ENCODE measurements at places on chromosomes 4 and X.

- no peak for DNase-seq
Measured at GRCh38 chrX:94743478-94743877, 1069.5 kb downstream of the FAM133A start.

DNA sequence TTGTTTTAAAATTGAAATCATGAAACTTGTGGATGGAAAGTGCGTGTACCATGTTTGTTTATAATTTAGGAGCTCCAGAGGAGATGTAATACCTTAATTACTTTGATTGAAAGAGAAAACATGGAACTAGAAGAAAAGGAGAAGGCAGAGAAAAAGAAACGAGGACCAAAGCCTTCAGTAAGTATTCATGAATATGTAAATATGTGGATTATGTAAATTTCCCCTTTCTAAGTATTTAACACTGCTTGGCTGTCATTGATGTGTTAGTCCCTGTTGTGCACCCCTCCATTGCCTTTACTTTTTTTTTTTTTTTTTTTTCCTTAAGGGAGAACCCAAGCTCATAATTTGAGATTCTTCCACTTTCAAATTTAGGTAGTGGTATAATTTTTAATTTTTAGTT lies 36.4 kb downstream of the SMARCA5 start:
- DNase-seq: no peak

DNA sequence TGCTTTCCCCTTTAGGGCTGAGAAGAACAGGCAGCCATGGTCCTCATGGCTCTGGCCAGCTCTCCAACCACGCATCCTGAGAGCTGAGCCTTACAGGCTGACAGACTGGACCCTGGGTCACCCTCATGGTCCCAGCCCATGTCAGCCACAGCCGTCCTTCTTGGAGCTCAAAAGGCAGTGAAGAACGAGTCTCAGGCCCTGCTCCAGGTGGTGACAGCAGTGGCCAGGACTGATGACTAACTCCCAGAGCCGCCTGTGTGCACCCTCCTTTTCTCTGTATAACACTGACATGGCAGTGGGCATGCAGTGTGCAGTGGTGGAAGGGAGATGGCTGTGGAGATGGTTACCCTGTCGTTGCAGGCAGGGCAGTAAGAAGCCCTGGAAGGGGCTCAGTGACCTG lies 10.3 kb upstream of the DUSP9 start:
- DNase-seq: no peak

GRCh38 chr4:92175250-92175649 lies 128.5 kb upstream of the GRID2 start:
- no peak for DNase-seq

GRCh38 chr4:70741867-70742658 lies 20.3 kb downstream of the RUFY3 start:
- DNase-seq: no peak

DNA sequence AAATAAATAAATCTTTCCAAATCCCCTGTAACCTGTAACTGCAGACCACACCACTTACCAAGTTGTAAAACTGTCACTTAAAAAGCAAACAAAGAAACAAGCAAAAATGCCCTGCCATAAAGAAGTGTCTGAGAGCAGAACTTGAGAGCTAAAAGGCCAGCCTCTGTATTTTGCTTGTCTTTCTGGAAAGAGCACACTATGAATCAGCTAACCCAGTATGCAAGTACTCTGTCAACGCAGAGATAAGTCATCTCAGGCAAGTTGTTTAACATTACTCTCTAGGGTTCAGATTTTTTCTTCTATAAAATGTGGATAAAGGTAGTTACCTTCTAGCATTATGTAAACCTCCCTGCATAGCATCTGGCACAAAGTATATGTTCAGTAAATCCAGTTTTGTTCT lies 134.8 kb downstream of the HS3ST1 start:
- no peak for DNase-seq

GRCh38 chr4:174763454-174764104 lies 65.5 kb downstream of the GLRA3 start:
- no peak for DNase-seq

GRCh38 chr4:119664168-119664907 lies 35.7 kb upstream of the PDE5A start:
- DNase-seq: no peak

GRCh38 chr4:5752376-5753184 lies 41.6 kb downstream of the EVC start:
- DNase-seq: no peak

DNA sequence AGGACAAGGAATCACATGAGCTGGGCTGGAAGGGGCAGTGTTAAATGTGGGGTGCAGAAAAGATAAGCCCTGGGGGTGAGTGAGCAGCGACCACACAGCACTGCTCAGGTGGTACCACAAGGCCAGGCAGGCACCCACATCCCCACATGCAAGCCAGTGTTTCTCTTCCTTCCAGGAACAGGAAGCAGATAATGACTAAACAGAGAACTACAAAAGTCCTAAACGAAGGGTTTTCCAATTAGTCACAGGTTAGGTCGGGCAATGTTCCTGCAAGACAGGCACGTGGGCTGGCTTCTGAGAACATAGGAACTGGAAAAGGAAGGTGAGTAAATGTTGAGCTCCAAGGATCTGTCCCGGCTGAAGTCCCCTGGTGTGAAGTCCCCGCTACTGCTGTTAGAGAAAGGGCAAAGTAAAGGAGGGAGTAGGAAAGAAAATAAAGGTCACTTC lies 19.5 kb downstream of the RELL1 start:
- peak; percentile 90 for DNase-seq

GRCh38 chr4:101856149-101856548 lies 65.6 kb downstream of the BANK1 start:
- no peak for DNase-seq

- no peak for DNase-seq
Measured at GRCh38 chr4:833156-833555, 7.2 kb upstream of the CPLX1 start.

GRCh38 chr4:39689970-39690369 lies 8.0 kb upstream of the UBE2K start:
- DNase-seq: no peak

DNA sequence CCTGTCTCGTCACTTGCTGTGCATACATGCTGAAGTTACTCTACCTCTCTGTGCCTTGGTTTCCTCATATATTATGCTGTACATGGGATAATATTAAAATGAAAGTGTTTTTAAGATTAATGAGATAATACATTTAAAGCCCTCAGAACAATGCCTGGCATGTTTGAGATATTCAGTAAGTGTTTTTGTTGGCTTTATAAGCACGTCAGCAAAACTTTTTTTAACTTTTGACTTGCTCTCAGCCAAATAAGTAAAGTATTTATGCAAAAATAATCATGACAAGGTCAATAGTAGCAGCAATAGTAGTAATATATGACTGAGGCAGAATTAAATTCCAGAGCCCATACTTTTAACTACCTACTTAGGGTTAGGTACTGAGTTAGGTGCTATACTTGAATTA lies 29.2 kb downstream of the LIMCH1 start:
- DNase-seq: no peak

DNA sequence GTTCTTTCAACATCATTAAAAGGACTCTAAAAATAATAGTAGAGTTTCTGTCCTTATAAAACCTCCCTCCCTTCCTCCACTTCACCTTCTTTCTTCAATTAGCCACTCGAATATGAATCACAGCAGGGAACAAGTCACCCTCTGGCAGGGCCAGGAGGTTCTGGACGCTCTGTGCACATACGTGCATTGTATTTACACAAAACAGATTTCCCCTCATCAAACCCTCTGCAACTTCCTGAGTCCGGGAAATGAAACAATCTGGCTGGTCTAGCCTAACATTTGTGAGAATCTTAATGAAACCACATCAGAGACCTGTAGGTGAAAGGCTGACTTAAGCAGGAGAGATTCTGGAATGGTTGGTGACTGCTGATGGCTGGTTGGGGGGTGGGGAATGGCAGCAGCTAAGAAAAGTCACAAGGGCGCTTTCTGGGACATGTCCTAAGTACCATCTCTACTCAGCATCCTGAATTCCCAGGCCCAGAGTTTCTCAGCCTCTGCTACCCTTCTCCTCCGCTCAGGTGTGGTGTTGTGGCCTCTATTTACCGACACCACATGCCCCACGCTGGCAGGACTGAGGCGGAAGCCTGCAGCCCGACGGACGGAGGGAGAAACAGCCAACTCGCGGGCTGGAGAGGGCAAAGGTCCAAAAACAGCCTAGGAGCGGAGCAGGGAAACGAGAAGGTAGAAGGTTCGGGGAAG lies 1.0 kb downstream of the ZDHHC9 start:
- peak; percentile 57 for DNase-seq

- DNase-seq: peak; percentile 75
Measured at GRCh38 chr4:140738139-140738538, 18.0 kb downstream of the TBC1D9 start.

DNA sequence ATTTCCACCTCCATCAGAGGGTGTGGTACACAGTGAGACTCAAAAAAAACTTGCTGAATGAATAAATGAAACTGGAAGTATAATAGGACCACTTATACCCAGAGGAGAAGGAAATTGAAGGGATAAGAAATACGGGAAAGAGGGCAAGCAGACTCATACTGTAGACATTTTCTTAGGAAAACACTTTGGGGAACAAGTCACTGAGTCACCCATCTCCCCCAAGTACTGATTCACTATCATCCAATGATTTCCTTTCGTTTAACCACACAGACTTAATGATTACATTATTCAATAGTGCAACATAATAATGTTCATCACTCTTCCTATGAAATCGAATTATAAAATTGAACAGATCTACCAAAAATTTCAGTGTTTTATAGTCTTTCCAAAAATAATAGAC lies 97.1 kb downstream of the LDB2 start:
- no peak for DNase-seq

GRCh38 chr4:147578051-147578476 lies 39.1 kb upstream of the TMEM184C start:
- peak; percentile 14 for DNase-seq

DNA sequence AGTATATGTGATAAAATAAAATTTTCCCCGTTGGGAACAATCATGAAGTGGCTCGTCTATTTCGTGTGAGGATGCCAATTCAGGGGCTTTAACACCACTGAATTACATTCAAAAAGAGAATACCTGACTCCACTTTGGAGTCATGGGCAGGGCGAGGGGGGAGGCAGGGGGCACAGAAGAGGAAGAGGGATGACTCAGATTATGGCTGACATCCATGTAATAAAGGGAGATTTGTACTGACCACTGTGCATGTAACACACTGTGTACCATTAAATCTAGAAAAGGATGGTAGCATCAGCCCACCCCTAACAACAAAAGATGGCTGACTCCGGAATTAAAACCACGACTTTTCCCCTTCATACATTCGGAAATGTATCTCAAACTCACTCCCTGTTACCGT lies 1.3 kb downstream of the SLC9A7 start:
- DNase-seq: no peak

DNA sequence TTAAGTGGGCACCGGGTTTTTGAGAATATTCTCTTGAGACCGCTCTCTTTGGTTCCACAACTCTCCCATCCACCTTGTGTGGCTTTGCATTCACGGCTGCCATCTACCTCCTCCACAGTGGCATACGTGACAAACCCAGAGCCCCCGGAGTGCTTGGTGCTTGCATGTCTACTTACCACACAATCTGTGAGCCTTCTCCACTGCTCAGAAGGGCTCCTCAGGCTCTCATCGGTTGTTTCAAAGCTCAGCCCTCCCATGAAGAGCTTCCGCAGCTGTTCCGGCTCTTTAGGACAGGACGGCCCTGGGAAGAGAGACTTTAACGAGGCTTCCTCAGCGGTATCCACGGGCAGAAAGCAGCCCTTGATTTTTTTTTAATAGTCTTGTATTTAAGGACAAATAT lies 167.6 kb upstream of the ANK2 start:
- no peak for DNase-seq
